ENCODE measurements at places on chromosomes 2 and 18. TPM values are rescaled to one million over a fixed set of nuclear protein-coding genes. Genes with fewer than 3 reads are reported as not detected.

NCKAP5 gene
- total RNA-seq: 34.6 TPM

EVX2 gene
- not detected for total RNA-seq

LYPD6 gene
- 0.47 TPM for total RNA-seq

CNDP1 gene
- total RNA-seq: not detected

KHK gene
- 5.1 TPM for total RNA-seq

PCARE gene
- total RNA-seq: 0.95 TPM

ZSCAN30 gene
- total RNA-seq: 18.8 TPM

SLC16A14 gene
- total RNA-seq: 2.2 TPM

DNA sequence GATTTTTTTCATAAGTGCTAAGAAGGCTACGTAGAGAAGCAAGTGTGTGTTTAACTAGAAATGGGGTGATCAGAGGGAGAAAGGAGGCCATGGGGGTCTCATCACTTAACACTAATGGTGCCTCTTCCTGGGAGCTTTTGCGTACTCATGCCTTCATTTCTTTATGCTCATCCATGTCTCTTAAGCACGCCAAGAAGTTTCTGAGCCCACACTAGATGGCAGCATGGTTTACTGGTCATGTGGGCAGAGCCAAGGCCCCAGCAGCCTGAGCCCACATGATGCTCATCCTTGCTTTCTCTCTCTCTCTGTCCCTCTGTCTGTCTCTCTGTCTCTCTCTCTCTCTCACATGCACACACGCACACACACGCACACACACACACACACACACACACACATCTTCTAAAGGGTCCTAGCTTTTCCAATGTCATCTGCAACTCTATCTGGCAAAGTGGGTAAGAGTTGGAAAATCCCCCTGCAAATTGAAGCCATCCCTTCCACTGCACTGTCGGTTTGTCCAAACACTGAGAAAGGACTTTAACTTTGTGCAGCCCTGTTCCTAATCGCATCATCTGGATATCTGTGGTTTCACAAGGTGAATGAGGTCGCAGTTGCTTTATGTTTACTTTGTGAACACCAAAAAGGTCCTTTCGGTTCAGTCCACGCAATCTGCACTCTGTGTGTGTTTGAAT is 137.1 kb upstream of the CCDC68 start:
- no peaks in the 10 kb centered on the region for H3K4me1 ChIP-seq
- no peak overlapping the region for H3K27ac ChIP-seq
- no peak for DNase-seq
- no peaks in the 10 kb centered on the region for H3K27me3 ChIP-seq
- no peaks in the 10 kb centered on the region for H3K36me3 ChIP-seq
- no peak overlapping the region for H3K4me3 ChIP-seq

DNA sequence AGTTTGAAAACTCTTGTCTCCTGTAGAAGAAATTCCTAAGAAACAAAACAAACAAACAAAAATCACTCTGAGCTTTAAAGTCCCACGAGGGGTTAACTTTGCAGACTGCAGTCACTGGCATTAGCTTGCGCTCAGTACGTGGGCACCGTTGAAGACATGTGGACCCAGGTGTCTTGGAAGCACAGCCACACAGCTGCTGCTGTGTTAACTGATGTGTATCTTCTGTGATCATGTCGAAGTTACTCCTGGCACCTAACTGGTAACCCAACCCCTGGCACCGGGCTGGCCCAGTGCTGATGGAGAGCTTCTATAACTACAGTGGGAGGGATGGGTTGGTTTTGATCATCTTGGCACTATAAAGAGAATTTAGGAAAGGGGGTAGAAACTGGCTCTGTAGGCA is 51.6 kb upstream of the FHL2 start:
- no peaks in the 10 kb centered on the region for H3K36me3 ChIP-seq
- H3K27me3 ChIP-seq: no peaks in the 10 kb centered on the region
- H3K4me3 ChIP-seq: no peak overlapping the region
- H3K27ac ChIP-seq: no peak overlapping the region
- no peak for DNase-seq
- H3K4me1 ChIP-seq: no peaks in the 10 kb centered on the region

DNA sequence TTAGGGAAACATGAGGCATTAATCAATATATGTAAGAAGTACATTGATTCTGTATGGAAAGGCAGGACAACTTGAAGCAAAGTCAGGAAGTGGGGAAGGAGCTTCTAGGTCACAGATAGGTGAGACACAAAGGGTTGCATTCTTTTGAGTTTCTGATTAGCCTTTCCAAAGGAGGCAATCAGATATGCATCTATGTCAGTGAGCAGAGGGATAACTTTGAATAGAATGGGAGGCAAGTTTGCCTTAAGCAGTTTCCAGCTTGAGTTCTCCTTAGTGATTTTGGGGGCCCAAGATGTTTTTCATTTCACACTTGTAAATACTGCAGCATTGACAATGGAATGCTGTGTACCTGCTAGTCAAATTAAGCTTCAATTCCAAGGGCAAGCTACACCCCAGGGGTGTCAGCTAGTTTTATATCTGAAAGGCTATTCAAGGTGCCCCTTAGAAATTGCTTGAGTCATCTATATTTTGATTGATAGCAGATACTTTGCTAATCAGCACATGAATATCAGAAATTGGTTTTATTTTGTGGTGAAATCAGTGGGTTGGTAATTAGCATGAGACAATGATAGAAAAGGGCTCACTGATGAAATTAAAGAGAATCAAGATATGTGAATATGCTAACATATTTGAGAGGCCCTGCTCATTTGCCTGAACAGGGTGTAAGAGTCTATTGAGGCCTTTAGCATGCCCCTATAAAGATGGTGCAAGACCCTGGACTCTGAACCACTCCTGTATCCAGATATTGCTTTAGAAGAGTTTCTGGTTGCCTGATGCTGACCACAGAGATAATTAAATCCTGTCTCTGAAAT is 131.5 kb downstream of the TMEM17 start:
- H3K4me3 ChIP-seq: no peak overlapping the region
- no peaks in the 10 kb centered on the region for H3K4me1 ChIP-seq
- no peaks in the 10 kb centered on the region for H3K27me3 ChIP-seq
- H3K36me3 ChIP-seq: no peaks in the 10 kb centered on the region
- no peak overlapping the region for H3K27ac ChIP-seq

DNA sequence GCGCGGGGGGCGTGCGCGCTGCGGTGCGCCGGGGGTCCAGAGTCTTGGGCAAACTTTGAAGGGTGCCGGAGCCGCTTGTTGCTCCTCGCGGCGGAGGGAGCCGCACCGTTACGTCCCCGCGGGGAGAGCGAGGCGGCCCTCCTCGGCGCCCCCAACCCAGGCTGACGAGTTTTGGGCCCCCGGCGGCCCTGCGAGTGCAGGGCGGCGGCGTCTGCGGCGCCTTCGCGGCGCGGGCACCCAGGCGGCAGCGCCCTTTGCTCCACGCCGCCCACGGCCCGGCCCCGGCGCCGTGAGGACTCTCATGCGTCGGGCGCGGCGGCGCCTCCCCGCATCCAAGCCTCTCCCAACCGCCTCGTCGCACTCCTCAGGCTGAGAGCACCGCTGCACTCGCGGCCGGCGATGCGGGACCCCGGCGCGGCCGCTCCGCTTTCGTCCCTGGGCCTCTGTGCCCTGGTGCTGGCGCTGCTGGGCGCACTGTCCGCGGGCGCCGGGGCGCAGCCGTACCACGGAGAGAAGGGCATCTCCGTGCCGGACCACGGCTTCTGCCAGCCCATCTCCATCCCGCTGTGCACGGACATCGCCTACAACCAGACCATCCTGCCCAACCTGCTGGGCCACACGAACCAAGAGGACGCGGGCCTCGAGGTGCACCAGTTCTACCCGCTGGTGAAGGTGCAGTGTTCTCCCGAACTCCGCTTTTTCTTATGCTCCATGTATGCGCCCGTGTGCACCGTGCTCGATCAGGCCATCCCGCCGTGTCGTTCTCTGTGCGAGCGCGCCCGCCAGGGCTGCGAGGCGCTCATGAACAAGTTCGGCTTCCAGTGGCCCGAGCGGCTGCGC is 814 bp downstream of the FZD7 start:
- H3K4me1 ChIP-seq: peaks cover 45% of the 10 kb centered on the region
- H3K36me3 ChIP-seq: no peaks in the 10 kb centered on the region
- DNase-seq: peak; percentile 61

DNA sequence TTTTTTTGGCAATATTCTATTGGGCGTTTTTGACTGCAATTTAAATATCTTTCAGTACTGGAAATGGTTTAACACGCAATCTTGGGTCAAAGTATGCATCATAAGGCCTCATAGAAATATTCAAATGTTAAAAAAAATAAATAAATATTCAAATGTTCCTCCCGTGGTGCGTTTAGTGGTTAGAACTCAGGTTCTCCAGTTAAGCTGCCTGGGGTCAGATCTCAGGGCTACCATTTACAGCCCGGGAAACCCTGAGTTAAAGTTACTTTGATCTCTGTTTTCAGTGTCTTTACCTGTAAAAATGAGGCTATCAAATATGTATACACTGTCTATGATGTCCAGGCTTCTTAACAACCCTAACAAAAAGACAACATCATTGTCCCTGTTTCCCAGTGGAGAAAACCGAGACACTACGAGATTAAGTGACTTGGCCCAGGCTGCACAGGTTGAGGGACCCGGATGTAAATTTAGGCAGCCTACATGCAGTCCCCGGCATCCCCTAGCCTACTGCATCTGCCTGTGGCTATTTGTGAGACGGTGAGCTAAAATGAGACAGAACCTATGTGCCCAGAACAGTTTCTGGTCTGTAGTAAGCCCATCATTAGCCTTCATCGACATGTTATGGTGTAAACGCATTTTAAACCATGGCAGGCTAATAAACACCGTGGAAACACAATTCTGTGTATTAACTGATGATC is 1.7 kb downstream of the FHL2 start:
- H3K27ac ChIP-seq: no peak overlapping the region
- peaks cover 4% of the 10 kb centered on the region for H3K4me1 ChIP-seq
- peaks cover 30% of the 10 kb centered on the region for H3K27me3 ChIP-seq

Data from lower lobe of right lung (tissue), 2 donors.